ENCODE measurements at places on chromosomes 7 and 10.

- DNase-seq, result peak; percentile 41
These were observed 67.6 kb upstream of the CTNNA3 start for GRCh38 chr10:67763499-67764011.

GRCh38 chr7:129798616-129799349 lies 154.0 kb downstream of the UBE2H start:
- no peak for DNase-seq

- DNase-seq, result no peak
These were observed 1.8 kb downstream of the DDIT4 start for GRCh38 chr10:72275351-72276012.

DNA sequence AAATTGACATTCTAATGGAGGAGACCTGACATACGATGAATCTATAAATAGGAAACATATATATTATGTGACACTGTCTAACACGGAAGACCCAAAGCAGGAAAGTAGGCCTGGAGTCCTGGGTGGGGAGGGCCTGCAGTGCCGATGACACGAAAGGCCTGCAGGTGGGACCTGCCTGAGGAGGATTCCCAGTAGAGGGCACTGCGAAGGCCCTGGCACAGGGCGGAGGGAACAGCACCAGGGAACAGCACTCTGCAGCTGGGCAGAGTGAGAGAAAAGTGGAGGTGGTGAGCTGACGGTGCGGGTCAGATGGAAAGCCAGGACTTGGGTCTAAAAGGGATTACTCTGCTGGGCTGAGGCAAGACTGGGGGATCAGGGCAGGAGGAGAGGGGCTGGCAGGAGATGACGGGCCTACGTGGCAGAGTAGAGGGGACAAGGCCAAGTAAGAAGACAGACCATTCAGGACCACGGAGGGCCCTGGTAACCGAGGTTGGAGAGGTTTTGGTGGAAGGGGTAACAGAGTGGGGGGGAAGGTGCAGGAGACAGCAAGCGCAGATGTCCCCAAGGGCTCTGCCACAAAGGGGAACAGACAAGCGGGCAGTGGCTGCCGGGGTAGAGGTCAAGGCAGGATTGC lies 8.1 kb downstream of the ZNF746 start:
- no peak for DNase-seq

- no peak for DNase-seq
These were observed 37.8 kb downstream of the DNAJB12 start for GRCh38 chr10:72316748-72317435.

- DNase-seq, result no peak
These were observed 163.3 kb upstream of the TNRC18 start for GRCh38 chr7:5586963-5587348.
